OCI-M1 (cell line): ENCODE measurements at places on chromosomes 7 and 10.
A peak's percentile ranks its signal among the peaks of the same experiment; 100 is the strongest.

DNA sequence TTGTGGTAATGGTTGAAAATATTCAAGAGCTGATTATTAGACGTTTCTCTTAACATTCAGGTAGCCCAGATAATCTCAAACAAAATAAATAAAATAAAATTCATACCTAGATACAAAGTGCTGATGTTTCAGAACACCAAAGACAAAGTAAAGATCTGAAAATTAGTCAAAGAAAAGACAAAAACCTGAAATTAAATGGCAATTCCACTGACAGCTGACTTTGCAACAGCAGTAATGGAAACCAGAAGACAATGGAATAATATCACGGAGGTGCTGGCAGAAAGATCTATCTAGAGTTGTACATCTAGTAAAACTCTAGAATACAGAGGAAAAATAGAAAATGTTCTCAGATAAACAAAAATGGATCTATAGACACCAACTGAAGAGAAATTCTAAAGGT is 58.0 kb upstream of the IKZF1 start:
- DNase-seq: peak; percentile 32

- DNase-seq: no peak
Observed at GRCh38 chr7:87918740-87919139, 15.3 kb upstream of the ADAM22 start.

DNA sequence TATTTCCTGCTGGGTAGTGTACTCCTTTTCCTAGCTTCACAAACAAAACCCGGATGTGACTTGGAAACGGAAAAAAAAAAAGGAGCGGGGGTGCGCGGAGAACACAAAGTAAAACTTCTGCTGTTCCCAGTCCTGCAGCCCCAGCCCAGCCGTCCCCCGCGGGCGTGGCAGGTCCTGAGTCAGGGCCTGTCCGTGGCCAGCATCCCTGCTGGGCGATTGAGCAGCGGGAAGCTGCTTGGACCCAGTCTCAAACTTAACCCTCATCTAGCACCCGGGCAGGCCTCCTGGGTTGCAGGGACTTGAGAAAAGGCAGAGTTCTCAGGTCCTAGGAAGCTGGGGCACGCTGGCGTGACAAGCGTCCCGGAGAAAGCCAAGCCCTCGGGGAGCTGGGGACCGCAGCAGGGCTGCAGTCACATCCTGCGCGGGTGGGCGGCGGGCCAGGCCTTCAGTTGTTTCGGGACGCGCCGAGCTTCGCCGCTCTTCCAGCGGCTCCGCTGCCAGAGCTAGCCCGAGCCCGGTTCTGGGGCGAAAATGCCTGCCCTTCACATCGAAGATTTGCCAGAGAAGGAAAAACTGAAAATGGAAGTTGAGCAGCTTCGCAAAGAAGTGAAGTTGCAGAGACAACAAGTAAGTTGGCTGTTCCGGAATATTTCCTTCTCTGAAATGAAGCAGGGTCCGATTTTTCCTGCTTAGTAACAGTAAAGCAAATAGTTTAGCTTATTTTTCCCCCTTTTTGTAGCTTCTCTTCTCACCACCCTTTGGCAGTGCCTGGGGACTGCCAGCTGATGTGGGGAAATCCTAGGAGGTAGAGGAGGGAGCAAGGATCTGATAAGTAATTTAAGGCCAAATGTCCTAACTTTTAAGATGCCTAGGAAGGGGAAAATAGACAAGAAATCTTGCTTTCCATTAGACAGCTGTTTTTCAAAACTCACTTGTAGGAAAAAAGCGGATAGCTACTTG is at the start of gene GNG11:
Gene GNG11, plus strand, starts transcription at position 129 of the 960 bp plus-strand sequence. Its CDS starts 403 bp downstream, at position 532.
- peak; percentile 67 for DNase-seq

DNA sequence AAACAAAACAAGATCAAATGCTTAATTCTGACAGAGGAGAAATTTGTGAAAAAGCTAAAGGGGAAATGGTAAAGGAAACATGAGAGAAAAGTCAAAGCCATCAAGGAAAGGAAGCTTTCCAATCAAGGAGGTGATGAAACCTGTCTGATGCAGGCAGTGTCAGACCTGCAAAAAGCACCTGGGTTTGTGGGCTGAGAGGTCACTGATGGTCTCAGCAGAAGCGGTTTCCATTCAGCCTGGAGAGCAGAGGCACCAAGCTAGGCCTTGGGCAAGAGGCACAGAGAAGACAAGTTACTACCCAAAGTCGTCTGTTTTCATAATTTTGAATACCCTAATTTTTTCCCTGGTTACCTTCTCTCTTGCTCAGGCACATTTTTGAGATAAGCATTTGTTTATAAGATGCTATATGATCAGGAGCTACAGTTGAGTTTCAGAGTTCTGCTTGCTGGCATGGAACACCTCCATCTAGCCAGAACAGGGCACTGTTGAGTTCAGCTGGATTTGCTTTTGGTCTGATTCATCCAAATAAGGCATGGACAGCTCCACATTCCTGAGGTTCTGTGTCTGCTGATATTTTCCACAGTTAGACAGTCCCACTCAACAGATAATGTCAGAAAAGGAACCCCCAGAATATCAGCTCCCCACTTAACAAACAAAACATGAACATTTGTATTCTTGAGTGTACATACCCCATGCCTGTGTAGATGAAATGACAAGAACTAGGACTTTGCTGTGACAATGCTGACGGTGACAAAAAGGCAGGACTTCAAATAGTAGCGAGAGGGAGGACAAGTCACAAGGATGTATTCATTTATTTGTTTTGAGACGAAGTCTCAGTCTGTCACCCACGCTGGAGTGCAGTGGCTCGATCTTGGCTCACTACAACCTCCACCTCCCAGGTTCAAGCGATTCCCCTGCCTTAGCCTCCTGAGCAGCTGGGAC is 4.9 kb upstream of the PPIA start:
- DNase-seq: no peak

DNA sequence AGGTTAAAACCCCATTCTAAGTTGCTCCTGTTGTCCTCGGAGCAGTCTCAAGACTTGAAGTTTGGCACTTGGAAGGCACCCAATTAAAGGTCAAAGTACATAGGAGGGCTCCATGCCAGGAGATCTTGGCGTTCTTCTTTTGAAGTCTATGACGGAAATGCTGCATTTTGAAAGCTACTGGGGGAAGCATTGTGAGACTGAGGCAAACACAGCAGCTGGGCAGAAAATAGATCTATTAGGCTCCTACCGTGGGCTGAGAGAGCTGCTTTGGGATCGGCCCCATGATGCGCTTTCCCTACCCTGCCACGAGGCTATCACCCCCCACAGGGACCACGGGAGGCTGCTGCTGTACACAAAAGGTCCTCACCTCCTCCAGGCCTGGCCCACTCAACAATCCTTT is 20.0 kb downstream of the KIAA1549 start:
- DNase-seq: no peak

DNA sequence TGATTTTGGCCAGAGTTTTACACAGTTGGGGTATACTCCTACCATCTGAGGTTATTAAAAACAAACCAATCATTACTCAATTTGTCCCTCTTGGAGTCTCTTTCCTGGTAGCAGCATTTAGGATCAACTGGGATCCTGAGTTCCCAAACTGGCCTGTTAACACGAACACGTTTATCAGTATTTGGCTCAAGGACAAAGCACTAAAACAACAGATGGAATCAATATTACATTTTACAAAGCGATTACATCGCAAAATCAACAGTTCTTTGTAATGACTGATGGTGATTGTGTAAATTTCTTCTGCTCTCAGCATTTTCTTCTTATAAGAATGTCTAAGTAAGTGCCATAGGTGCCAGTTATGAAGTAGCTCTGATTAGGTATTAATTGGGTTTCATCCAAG is 582.9 kb upstream of the ANKRD30A start:
- no peak for DNase-seq

- DNase-seq: no peak
Observed at GRCh38 chr10:110274072-110274627, 30.6 kb downstream of the SMNDC1 start.

DNA sequence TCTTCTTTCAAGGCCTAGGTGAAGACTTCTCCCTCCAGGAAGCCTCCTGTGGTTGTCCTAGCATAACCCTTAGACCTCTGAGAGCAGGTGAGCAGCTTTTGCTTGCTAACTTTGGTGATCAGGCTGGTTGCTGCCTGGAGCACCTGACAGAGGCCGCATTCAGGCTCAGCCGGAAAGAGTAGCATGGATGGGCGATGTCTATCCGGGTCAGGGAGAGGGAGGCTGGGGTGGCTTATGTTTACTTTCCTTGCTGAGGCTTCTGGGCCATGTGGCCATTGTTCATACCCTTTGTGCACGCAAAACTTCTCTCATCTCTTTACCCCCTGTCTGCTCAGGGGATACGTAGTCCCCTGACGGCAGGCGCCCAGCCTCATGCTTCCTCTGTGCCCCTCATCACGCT is 27.4 kb upstream of the PCBD1 start:
- DNase-seq: no peak

GRCh38 chr7:74044366-74045350 is 16.7 kb downstream of the ELN start:
- DNase-seq: no peak

DNA sequence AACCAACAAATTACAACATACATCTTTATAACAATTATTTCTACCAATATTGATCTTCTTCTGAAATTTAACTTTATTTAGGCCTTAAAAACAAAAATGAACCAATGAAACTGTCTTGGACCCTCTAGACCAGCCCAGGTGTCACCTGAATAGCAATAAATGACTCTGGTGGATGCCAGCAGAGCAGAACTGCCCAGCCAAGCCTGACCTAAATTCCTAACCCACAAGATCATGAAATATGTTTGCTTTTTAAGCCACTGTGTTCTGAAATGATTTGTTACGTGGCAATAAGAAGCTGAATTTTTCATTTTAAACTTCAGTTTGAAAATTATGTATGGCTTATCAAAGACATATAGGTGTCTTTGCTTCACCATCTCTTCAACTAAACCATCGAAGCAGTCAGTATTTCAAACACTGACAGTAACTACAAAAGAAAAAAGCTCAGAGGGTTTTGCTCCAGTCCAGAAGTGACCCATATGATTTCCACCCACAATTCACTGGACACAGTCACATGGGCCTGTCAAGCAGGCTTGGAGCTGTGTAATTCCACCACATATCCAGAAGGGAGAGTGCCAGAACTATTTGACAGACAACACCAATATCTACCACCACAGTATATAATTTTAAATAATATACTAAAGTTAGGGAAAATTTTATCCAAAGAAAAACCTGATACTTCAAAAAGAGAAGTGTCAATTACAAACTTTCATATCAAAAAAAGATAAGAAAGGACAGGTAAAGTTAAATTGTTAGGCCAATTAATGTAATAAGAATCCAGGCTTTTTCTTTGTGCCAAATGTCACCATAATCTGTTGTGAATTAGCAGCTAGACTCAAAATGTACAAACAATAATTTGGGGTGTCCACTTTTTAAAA is 94.5 kb downstream of the KMT2C start:
- DNase-seq: peak; percentile 56

DNA sequence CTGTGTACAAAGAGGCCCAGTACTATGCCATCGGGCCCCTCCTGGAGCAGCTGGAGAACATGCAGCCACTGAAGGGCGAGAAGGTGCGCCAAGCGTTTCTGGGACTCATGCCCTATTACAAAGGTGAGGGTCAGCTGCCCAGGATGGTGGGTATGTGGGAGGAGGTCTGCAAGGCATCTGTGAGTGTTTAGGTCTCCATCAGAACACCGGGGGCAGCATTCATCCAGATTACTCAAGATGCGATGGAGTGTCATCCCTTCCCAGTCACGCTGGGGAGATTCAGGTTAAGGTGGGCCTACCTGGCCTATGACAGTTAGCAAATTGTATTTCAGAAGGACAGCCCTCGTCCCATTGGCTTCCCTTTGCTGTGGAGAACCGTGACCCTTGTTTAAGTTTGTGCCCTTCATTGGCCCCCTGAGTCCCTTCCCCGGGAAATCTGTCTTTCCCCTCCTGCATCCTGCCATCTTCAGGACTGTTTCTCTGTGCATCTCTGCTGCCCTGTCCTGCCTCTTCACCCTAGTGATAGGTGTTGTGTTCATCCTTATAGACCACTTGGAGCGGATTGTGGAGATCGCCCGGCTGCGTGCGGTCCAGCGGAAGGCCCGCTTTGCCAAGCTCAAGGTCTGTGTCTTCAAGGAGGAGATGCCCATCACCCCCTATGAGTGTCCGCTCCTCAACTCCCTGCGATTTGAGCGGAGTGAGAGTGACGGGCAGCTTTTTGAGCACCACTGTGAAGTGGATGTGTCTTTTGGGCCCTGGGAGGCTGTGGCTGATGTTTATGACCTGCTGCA is 9.8 kb downstream of the KCTD7 start:
- DNase-seq: no peak

- DNase-seq: no peak
Observed at GRCh38 chr7:96427143-96427542, 105.2 kb upstream of the SLC25A13 start.

DNA sequence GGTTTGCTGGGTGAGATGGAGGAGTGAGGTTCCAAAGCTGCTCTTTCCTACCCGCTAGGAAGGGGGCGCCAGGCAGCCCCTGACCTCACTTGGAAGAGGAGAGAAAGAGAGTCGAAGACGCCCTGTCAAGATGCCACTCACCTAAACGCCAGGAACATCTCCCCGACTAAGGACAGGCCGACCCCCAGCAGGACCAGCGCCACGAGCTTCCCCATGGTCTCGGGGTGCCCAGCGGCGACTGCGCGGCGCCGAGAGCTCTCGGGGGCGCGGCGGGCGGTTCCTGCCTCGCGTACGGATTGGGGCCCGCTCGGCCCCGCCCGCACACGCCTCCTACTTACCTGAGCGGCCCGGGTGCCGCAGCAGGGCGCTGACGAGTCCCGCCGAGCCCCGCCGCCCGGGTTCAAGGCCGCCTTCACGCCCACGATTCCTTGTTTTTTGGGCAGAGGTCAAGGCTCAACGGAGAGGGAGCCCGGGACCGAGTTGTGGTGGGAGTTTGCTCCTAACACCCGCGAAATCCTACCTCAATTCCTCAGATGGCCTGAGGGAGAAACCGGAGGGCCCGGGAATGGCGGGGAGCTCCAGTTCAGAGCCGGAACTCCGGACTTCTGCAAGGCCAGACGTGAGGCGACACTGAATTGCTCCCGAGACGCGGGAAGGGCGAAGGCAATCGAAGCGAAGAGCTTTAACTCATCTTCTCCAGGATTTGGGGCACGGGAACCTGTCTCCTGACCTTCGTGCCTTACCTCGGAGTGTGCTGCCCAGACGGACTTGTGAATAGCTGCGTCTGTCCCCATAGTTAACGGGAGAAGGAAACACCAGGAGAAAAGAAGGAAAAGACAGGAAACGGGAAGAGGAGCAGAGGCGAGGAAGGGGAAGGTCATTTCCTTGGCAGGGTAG is at the start of gene PON3:
Gene PON3, minus strand, starts transcription at position 240 of the 897 bp plus-strand sequence. Its CDS starts 25 bp downstream, at position 215.
- DNase-seq: no peak

GRCh38 chr7:107879400-107880035 is 11.5 kb upstream of the DLD start:
- peak; percentile 74 for DNase-seq

- no peak for DNase-seq
Observed at GRCh38 chr7:101595246-101595645, 33.9 kb downstream of the MYL10 start.

DNA sequence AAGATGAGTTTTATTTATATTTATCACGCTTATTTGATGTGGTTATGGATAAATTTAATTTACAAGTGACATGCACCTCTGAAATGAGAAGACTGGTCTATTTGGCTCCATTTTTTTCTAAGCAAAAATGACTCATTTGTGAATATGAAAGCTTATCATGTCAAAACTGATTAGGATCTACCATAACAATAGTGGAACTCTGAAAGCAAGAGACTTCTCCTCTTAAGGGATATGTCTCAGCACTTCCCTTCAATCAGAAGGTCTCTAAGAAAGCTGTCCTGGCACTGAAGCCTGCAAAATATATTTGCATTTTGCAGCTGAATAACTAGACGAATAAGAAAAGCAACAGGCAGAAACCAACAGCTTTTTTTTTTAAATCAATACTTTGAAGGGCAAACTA is 12.7 kb downstream of the FAS start:
- peak; percentile 60 for DNase-seq
